ENCODE measurements at places on chromosomes 13 and 19.

DNA sequence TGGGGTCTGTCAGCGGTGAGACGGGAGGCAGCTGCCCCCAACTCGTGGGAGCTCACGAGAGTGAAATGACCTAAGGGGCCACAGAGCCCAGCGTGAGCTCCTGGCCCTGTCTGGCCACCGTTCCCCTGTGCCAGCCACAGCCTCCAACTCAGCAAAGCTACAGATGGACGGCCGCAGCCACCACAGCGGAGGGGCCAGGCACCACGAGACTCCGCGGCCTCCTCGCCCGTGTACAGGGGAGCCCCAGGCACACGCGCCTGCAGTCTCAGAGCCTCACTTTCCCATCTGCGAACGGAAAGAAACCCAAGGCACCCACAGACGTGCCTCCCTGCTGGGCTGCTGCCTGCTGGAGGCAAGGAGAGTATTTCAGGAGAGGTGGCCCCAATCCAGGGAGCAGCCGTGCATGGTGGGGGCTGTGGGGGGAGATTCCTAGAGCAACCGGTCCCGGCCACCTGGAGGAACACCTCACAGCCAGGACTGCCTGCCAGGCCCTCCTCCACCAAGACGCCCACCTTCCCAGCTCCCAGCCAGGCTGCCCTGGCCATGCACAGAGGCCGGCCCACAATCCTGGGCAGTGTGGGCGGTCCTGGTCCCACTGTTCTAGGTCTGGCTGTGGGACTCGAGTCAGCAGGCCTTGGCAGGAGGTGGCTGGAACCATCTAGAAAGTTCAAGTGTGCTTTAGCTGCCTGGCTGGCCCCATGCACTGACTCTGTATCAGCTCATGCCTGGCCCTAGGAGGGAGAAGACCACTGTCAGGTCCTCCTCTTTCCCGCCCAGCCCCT is 1.9 kb downstream of the MKNK2 start:
- DNase-seq, result no peak

- DNase-seq, result no peak
Measured at GRCh38 chr13:95650696-95651095, 6.2 kb upstream of the DZIP1 start.

GRCh38 chr13:92989301-92989700 is 237.3 kb upstream of the GPC6 start:
- DNase-seq, result no peak

DNA sequence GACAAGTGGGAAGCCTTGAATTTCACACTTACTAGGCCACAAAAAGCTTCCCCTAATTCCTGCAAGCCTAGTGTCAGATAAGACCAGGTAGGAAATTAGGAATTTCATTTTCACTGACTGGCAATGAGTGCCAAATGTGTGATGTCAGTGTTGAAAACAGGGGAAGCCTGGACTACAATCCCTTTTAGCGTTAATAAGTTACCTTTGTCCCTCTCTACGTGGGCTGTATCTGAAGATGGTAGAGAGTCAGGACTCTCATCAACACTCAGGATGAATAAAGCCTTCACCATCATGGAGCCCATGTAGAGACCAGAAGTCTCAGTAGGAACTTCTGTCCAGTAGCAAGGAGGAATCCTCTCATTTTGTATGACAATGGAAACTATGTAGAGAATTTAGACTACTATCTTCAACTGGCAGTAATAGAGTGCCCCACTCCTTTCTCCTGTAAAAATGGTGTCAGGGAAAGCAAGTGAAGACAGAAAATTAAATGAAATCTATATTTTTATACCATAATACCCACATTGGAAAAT is 324.1 kb upstream of the KLHL1 start:
- no peak for DNase-seq

GRCh38 chr13:101917833-101918661 is 465.6 kb downstream of the ITGBL1 start:
- no peak for DNase-seq

GRCh38 chr13:32378012-32378411 is 49.9 kb downstream of the N4BP2L1 start:
- DNase-seq, result no peak

DNA sequence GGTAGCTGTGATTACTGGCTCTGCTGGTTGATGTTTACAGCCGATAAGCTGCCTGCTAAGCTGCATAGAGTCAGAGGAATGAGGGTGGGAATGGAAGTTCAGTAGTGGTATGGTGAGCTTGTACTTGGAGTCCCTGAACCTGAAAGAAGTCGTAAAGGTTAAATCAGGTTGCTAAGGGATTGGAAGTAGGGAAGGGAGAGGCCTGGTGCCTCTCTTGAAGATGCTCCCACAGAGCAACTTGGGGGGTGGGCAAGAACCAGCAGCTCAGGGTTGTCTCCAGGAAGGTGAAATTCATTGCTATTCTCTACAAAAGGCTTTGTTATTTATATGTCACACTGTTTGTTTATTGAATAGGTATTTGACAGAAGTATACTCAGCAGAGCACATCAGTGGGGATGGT is 73.8 kb upstream of the OLFM4 start:
- DNase-seq, result no peak

DNA sequence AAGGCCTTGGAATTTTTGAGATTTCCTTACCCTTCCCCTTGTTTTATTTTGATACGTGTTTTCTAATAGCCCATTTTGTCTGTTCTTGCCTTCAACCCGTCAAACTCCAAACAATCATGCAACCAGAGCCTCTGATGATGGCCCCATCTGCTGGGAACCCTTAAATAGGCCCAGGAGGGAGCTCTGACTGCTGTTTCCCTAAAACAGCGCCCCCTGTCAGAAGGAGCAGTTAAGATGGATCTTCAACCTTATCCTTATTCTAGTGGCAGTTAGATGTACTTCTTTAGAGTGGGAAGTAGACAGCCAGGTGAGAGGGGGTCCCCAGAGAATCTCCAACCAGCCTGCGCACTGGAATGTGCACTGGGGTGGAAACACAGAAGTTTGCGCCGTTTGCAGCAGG is 1031.0 kb upstream of the PCDH9 start:
- DNase-seq, result no peak

- no peak for DNase-seq
Measured at GRCh38 chr13:104327211-104327610, 1261.0 kb upstream of the SLC10A2 start.

- no peak for DNase-seq
Measured at GRCh38 chr13:35630551-35631275, 154.2 kb upstream of the MAB21L1 start.

- DNase-seq, result no peak
Measured at GRCh38 chr13:92418818-92419412, 807.7 kb upstream of the GPC6 start.

GRCh38 chr19:17468302-17469091 is 1.8 kb upstream of the SLC27A1 start:
- DNase-seq, result no peak

DNA sequence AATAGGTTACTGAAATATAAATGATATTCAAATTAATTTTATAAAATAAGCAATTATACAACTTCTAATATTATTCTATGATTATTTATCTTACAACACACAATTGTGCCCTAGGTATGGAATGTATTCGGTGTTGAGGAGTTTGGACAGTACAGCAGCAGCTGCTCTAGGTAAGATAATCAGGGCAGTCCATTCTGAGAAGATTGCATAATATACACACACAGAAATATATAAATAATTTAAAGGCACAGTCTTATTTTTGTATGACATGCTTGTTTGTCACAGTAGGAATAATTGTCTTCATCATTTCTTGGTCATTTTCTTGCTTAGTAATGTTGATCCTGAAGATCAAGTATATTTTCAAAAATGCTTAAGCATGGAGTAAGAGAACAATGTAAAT is 849.4 kb upstream of the MIR17HG start:
- no peak for DNase-seq

GRCh38 chr19:1873524-1874473 is 10.4 kb upstream of the KLF16 start:
- no peak for DNase-seq

DNA sequence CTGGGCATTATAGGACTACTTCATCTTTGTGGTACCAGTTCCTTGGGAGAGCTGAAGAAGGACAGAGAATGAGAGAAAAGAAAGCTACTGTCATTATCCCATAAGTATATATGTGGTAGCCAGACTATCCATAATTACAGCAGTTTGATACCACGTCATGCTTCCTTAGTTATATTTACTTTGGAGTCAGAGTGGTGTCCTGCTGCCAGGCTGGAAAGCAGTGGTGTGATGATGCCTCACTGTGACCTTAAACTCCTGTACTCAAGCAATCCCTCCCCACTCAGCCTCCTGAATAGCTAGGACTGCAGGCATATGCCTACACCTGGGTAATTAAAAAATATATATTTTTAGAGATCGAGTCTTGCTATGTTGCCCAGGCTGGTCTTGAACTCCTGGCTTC is 57.8 kb downstream of the WTIP start:
- DNase-seq, result no peak

DNA sequence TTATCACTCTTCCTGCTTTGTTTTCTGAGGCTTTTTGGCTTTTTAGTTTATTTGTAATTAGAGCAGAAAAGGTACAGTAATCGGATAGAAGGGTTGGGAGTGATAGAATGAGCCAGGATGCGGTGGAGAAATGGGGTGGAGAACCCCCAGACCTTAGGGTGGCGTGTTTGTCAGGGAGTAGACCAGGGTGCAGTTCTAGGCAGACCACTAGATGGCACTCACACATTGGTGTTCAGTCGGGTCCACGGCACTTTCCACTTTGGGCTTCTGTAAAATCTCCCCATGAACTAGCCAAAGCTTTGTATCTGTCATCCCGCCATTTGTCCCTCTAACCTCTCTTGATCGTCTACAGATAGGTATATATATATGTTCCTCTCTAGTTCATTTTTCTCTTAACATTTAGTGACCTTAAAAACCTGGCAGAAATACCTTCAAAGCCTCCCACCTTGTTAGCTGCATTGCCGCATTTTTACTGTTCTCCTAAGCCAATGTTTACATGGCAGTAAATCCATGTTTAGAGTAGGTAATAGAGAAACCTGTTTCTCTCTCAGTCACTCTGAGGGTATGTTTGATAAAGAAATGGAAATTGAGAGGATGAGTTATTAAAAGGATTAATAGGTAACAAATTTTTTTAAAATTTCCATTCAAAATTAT is 154.9 kb downstream of the TM9SF2 start:
- peak; percentile 74 for DNase-seq

DNA sequence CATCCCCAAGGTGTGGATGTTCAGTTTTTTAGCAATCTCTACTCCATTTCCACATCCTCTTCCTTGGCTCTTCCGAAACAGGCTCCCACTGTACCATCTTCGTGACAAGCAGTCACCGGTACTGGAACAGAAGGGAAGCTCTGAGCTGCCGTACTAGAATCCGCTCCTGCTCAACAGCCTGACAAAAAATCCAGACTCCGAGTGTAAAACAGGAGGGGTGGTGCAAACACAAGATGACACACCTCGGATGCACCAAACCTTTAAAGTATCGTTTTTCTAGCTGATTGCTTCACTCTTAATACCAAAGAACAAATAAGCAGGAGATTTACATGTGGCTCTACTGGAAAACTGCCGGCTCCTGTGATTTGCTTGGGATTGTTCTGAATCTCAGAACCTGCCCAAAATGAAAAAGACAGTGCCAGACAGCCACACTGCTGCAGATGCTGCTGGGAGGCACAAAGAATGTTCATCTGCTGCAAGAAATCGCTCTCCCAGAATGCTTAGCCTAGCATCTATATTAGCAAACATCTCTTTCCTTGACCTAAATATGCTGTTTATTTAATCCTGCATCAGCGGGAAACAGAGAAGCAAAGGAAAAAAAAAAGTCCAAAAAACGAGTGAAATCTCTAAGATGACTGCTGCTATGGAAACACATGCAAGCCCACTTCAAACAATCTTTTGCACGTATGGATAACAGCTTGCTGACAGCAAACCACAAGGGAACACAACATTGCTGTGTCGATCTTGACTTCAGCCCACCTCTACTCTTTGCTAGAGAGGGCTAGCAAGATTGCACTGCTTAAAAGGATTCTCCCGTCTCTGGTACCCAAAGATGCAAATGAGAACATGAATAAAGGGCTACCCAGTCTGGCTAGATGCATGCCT is 38.0 kb upstream of the DOCK9 start:
- DNase-seq, result no peak

DNA sequence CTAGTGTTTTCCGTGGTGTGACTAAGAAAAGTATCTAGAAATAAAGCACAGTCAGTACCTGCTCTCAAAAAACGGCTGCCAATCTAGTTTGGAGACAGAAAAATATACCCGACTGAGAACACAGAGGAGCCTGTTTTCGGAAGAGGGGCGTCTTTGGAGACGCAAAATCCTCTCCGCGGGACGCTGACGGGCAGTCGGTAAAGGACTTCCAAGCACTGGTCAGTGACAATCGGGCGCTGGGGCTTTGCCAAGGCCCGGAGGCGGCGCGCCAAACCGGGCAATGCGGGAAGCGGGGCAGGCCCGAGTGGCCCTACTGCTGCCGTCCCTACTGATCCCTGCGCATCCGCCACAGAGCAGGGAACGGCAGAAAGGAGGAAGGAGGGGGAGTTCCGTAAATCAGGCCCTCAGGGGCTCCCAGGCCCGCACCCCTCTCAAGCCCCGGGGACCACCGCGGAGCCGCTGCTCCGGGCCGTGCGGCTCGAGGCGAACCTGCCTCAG is 588 bp upstream of the DPY19L3 start:
- no peak for DNase-seq

DNA sequence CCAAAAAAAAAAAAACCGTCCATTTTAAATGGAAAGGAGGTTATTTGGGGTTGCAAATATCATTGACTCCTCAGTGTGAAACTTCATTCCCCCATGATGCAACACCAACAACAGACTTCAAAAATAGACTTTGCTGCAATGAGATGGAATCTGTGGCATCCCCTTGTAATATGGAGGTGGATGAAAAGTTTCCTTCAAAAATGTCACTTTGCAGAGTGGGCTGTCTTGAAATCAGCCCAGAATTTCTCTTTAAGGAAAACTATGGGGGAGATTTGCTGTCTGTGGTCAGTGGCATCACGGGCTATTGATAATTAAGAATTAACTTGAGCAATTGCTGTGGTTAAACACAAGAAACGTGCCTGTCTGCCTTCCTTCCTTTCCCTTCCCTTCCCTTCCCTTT is 1.5 kb downstream of the GPR18 start:
- DNase-seq, result no peak

DNA sequence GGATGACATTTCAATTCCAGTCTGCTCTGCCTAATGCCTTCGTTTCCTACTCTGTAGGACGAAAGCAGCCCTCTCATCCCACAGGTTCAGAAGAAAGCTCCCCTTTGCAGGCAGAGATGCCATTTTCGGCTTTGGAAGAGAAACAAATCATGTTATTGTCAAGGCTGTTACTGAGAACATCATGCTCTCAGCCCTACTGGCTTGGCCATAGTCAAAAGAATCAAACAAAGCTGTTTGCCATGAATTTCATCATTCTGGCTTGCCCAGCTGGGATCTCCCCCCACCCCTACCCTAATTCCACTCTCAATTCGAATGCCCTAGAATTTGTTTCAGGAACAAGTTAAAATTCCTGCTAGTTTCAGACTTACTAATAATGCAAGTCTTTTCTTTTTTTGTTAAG is 162.3 kb upstream of the SERP2 start:
- no peak for DNase-seq

- no peak for DNase-seq
Measured at GRCh38 chr19:18438331-18439024, 545 bp upstream of the ISYNA1 start.

- no peak for DNase-seq
Measured at GRCh38 chr13:70380809-70381208, 272.6 kb upstream of the KLHL1 start.

GRCh38 chr19:44059229-44059628 is 7.4 kb downstream of the ZNF223 start:
- no peak for DNase-seq

Measured in stimulated activated CD8-positive, alpha-beta memory T cell treated with anti-CD3 and anti-CD28 coated beads, Interleukin-7, amount 100 ng/mL, for 24 hours (primary cell).